Activated CD8-positive, alpha-beta memory T cell treated with anti-CD3 and anti-CD28 coated beads for 4 hours (primary cell): ENCODE measurements at places on chromosomes 3 and 15.

- DNase-seq: no peak
These were observed 7.6 kb downstream of the SMAD3 start for GRCh38 chr15:67072958-67073357.

DNA sequence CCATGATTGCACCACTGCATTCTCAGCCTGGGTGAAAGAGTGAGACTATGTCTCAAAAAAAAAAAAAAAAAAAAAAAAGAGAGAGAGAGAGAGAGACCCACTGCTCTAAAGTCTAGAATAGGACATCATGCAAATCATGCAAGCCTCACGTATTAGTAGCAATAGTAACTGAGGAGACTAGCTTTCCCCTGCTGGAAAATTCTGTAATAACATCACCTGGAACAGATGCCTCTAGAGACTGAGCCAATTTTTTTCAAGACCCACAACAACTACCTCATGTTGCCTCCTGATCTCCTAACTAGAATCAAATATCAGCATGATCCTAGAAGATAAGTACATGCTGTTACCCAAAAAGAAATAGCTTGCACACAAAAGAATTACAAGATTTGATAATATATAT is 461.9 kb downstream of the AGBL1 start:
- no peak for DNase-seq

DNA sequence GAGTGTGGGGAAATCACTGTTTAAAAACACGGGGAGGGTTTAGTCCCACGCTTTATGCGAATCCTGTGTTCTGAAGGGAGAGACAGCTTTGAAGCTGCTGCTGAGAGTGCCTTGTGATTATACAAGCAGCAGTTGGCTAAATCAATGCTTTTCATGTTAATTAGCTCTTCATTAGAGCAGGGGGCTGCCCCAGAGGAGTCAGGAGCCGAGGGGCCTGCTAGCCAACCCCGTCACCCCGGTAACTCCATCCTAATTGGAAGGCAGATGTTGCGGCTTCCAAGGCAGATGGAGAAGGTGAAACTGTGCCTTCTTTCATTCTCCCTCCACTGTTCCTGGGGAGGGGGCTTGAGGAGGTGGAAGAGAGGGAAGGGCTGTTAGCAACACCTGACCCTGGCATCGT is 92.4 kb upstream of the ANKRD34C start:
- no peak for DNase-seq

- DNase-seq: no peak
These were observed 27.1 kb upstream of the LAMP3 start for GRCh38 chr3:183189641-183190040.

GRCh38 chr15:67927501-67928168 is 87.8 kb upstream of the RNU6-1 start:
- DNase-seq: no peak
